Activated CD8-positive, alpha-beta memory T cell treated with anti-CD3 and anti-CD28 coated beads for 48 hours (primary cell): ENCODE measurements at places on chromosomes 1 and 21.

DNA sequence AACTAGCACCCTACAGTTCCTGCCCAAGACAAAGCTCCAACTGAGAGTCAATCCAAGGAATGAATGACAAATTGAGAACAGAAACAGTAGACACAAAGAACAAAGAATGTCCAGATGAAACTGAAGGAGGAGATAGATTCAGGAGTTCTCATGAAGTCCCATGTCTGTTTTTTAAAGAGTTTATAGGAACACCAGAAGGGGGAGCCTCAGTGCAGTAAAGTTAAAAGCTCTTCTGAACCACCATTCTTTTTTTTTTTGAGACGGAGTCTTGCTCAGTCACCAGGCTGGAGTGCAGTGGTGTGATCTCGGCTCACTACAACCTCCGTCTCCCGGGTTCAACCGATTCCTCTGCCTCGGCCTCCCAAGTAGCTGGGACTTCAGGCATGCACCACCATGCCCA is 323.6 kb downstream of the MRPL39 start:
- DNase-seq, result no peak

- DNase-seq, result no peak
Measured at GRCh38 chr1:160489513-160490261, 33.4 kb downstream of the SLAMF6 start.

GRCh38 chr1:210200124-210200736 is 32.4 kb upstream of the SERTAD4 start:
- no peak for DNase-seq

GRCh38 chr21:37253991-37254390 is 13.1 kb downstream of the VPS26C start:
- no peak for DNase-seq
